ENCODE measurements at places on chromosomes 2 and 18.

DNA sequence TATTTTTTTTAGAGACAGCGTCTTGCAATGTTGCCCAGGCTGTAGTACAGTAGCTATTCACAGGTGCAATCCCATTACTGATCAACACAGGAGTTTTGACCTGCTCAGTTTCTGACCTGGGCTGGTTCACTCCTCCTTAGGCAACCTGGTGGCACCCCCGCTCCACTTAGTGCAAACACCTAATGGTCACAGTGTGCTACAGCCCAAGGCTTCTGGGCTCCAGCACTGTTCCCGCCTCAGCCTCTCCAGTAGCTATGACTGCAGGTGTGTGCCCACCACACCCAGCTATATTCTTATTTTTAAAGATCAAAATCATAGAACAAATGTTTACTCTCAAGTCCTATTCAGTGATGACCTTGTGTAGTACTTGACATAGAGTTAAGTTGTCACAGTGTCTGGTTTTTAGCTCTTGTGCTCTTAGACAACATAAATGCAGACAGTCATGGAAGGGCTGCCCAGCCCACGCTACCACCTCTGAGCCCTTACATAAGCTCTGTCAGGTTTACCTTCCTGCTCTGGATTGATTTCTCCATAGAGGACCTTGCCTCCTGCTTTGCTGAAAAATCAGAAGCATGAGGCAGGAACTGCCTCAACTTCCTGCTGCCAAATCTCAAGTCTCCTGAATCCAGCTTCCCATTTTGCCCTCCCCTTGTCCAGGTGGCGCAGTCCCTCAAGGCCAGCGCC, 82.2 kb upstream of the SLC1A4 start:
- no peak for DNase-seq

- DNase-seq: no peak
Observed at GRCh38 chr2:240121190-240121589, 14.9 kb downstream of the COPS9 start.

GRCh38 chr2:47375307-47375706, 27.6 kb upstream of the MSH2 start:
- DNase-seq: no peak

GRCh38 chr2:143475041-143475776, 346.0 kb downstream of the ARHGAP15 start:
- DNase-seq: no peak

GRCh38 chr18:2009942-2010697, 561.2 kb downstream of the METTL4 start:
- DNase-seq: no peak

GRCh38 chr18:61967252-61967891, 74.6 kb upstream of the RNF152 start:
- no peak for DNase-seq

DNA sequence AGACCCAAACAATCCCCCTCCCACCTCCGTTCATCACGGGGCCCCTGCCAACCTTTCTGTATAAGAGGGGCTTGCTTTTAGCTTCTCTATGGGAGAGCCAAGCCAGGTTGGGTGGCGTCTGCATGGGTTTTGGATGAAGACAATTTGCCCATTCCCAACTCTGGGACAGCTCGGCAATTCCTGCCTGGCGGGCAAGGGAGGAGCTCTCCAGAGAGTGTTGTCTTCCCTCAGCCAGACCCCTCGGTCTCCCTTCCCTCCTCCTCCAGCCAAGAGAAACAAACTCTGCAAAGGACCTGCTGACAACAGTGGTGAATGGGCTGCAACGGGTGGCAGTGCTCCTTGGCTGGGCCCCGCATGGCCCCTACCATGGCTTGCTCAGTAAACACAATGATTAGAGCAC, 267.2 kb upstream of the HDAC4 start:
- no peak for DNase-seq

- no peak for DNase-seq
Observed at GRCh38 chr2:201859949-201860348, 53.6 kb downstream of the CDK15 start.

GRCh38 chr2:12915787-12916186, 199.1 kb downstream of the TRIB2 start:
- no peak for DNase-seq

Data from stimulated activated CD4-positive, alpha-beta T cell treated with anti-CD3 and anti-CD28 coated beads, Interleukin-12 subunit alpha, Interleukin-12 subunit beta, amount 100 ng/mL, for 24 hours (primary cell).